ENCODE measurements at places on chromosomes 2 and 18.

DNA sequence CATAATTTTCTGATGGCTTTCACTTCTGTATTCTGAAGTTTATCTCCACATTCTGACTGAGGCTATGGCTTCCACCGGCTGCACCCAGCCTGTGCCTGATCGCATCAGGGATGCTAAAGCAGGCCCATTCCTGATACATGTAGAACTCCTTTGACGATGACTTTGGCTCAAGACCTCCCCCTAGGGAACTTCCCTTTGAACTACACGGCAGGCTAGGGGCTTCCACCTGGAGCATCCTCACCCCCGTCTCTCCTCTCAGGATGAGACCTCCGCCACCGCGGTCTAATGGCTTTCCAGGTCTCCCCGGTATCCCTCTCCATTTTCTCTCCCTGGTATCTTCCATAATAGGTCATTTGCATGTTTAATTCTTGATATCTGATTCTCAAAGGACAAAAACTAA is 214.9 kb upstream of the CHST9 start:
- no peak for DNase-seq

DNA sequence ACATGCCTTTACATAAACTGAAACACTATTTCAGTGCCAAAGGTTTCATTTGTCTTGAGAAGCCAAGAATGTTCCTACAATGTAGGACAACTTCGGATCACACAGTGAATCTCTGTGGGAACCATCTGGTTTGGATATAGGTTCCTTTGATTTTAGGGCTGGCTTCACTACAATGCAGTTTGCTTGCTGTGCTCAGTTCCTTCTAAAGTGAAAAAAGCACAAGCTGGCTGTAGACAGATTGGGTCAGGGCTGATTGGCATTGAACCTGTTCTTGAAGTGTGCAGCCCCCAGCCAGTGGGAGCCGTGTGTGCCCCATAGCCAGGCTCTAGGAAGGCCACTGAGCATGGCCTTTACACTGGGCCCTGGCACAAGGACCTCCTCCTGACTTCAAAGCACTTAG is 167.9 kb upstream of the HNRNPA3 start:
- DNase-seq = no peak

DNA sequence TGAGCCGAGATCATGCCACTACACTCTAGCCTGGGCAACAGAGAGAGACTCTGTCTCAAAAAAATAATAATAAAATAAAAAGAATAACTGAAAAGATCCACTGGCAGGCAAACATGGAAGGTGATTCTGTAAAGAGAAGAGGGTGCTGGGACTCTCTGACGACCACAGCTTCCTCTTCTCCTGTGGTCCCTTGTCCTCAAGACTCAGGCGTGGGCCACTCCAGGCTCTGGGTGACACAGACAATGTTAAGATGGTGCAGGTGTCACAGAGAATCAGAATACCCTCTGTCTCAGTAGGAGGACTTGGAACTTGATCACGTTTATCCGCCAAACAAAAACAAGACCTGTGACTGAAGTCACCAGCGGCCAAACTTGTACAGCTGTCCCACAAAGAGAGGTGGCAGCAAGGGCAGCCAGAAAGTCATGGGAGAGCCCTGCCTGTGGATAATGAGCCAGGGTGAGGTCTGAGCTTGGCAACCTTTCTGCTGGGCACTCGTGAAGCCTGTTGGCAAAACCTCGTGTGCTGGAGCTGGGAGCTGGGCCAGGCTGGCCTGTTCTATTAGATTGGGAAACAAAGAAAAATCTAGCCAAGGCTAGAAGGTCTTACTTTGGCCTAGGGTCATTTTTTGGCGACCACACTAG is 76.4 kb upstream of the ITGA6 start:
- DNase-seq = no peak

DNA sequence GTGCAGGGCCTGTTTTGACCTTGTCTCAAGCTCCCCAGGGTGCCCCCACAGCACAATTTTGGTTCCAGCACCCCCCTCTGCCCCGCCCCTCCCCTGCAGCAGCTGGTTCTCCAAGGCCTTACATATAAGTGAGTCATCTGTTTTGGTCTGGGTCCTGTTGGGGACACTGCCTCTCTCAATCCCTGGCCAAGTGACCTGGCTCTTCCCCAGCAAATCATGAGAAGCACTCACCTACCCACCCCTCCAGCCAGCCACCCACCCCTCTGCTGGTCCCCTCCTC is 90.5 kb downstream of the INHBB start:
- DNase-seq = no peak

DNA sequence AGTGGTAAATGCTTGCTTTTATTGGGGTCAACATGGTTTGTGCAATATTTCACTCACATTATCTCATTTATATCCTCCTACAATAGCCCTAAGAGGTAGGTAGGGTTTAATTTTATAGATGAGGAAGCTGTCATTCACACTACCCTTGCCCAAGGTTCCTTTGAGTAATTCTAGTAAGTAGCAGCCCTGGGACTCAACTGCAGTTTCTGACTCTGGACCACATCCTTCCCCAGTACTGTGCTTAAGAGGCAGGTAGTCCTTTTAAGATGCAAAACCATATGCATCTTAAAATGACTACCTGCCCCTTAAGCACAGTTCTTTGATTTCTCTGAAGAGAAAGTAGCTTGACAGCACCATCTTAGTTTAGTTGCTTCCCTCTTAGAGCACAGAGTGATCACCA is 15.7 kb upstream of the NT5C1B start:
- DNase-seq = no peak

GRCh38 chr2:115572746-115573145 is 1130.3 kb downstream of the DPP10 start:
- DNase-seq = no peak

All from activated T-cell treated with anti-CD3 and anti-CD28 coated beads for 1 hour (primary cell).